ENCODE measurements at places on chromosomes 7 and 10. TPM values are rescaled to one million over a fixed set of nuclear protein-coding genes. Genes with fewer than 3 reads are reported as not detected.

- no peak for DNase-seq
Measured at GRCh38 chr7:78578686-78579085, 780.1 kb downstream of the PHTF2 start.

- DNase-seq = no peak
Measured at GRCh38 chr10:104325436-104326435, 12.5 kb downstream of the ITPRIP start.

DNA sequence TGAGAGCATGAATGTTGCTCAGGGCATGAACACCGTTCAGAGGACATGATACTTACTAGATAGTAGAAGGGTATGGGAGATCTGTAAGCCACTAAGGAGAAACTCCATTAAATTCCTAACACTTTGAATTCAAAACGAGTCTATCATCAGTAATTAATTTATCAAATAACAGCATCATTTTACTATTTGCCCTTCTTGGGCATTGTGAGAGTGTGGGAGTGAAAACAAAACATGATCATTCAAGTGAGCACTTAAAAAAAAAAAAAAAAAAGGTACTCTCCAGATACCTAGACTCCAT lies 20.5 kb upstream of the ASB15 start:
- DNase-seq = no peak

DNA sequence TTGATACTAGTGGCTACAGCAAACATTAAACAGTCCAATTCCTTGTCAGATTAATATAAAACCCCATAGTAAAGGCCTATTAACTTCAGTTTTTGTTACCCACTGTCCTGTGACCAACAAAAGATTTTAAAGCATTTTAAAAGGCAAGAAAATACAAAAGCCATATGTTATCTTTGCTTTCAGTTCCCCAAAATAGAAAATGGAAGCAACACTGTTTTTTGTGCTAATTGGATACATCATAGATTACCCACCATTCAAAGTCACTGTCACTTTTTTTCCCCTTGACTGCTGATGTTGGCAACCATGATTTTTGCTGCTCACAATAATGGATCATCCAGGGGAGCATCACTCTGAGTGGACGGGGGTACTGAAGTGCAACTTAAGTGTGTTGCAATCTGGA lies 52.4 kb upstream of the TMEM140 start:
- DNase-seq = no peak

- peak; percentile 72 for DNase-seq
Measured at GRCh38 chr7:116500078-116500853, 728 bp downstream of the CAV2 start.

Gene GIGYF1
- 47.1 TPM for total RNA-seq

DNA sequence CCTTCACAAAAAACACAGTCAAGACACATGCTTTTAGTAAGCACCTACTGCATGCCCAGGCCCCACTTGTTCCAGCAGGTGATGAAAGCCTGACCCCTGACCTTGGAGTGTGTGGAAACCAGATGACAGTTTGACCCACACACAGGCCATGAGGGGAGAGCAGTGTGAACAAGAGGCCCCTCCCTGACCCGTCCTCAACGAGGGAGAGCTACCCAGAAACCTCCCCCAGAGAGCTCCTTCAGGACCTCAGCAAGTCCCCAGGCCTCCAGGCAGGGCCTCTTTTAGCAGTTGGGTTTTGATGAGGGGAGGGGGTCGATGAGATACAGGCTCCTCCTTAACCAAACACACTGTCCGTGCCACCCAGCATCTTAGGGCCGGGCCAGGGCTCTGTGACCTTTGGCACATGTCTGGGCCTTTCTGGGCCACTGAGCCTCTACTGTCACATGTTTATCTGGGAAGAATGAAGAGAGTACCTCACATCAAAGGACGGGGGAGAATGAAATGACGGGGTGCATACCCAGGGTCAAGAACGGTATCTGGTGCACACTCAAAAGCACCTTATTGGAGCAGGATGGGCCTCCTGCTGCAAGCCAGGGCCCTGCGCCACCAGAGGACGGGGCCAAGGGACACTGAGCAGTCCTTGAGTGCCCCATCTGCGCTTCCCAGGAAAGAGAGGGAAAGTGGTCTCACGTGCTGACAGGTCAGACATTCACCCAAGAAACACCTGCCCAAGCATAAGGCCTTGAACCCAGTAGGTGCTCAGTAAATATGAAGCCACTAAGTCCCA lies 202.6 kb upstream of the ZMIZ1 start:
- DNase-seq = no peak

DNA sequence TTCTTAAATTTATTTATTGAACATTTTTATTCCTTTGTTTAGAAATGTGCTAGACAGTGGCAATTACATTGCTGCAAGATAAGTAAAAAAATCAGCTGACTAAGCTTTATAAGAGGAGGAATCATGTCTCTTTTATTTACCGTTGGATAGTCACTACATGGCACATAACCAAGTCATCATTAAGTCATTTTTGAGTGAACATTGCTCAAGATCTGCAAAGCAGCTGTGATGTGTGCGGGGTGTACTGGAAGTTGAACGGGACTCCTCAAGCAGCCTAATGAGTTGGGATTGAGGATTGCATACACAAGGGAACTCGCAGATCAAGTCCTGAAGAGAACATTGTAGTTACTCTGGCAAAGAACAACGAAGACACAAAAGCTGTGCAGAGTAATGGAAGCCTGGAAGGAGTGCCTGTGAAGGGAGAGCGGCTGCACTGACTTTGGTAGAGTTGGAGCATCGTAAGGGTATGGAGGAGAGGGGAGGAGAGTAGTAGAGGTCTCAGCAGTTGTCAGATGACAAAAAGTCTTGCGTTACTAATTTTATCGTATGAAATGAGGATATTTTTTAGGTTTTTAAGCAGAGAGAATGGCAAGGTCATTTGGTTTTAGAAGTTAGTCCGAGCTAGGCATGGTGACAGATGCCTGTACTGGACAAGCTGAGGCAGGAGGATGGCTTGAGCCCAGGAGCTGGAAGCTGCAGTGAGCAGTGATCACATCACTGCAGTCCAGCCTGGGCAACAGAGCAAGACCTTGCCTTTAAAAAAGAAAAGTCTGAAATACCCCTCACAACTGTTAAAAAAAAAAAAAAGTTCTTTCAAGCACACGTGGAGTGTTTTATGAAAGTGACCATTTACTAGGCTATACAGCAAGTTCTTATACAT lies 95.1 kb downstream of the BMPR1A start:
- no peak for DNase-seq

- DNase-seq = no peak
Measured at GRCh38 chr10:119849031-119849789, 23.4 kb downstream of the MCMBP start.

DNA sequence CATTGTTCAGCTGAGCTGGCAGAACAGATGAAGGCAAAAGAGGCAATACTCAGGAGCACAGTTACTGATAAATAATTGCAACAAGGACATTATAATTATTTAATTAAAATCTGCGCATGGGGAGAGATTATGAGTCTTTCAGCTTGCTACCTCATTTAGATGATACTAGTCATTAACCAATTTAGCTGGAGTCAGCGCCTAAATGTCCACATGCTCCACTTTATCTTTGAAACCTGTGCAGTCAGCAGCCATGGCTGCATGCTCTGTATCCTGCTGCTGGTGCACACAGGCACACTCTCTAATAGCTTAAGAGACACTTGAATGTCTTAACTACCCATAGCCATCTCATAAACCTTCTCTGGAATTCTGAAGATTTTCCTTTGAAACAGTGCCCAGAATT lies 196.8 kb downstream of the PPP1R3A start:
- no peak for DNase-seq

DNA sequence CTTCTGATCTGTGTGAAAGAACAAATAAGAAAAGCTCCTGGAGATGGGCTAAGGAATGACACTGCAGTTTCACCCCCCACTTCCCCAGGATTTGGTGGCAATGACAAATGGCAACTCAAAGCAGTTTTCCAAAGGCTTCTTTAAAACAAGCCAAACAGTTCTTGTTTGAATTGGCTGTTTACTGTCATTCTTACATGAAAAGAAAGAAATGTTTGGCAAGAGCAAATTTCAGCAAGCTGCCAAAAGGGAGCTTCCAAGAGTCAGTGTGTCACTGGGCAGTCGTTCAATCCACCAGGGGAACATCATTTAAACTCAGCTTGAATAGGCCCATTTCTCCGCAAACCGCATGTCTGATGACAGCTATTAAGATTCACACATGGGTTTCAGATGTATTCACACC lies 119.0 kb upstream of the RHOBTB1 start:
- no peak for DNase-seq

Gene NPFFR1
- total RNA-seq = not detected

DNA sequence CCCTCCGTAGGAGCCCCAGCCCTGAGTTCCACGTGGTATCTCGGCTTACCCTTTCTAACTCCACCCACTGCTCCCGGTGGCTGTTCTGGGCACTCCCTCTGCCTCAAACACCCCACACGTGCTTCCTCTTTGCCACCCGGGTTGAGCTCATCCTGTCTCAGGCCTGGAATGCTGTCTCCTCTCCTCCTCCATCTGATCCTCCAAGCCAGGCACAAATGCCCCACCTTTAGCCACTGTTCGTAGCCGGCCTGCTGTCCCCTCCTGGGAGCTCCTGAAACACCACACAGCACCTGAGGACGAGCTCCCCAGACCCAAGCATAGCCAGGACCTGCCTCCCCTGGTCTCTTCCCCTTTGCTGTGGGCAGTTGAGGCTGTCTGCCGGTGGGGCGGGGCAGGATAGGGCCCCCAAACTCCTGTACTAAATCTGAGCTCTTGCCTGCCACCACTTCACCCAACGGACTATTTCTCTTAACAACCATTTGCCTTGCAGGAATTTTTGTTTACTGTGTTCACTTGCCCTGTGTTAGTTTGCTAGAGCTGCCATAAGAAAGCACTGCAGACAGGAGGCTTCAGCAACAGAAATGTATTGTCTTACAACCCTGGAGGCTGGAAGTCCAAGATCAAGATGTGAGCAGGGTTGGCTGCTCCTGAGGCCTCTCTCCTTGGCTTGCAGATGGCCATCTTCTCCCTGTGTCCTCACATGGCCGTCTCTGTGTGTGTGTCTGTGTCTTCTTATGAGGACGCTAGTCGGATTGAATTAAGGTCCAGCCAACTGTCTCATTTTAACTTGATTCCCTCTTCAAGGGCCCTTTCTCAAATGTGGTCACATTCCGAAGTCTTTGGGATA lies 58.3 kb upstream of the SHH start:
- DNase-seq = peak; percentile 22

GRCh38 chr7:81138870-81139269 lies 220.0 kb upstream of the SEMA3C start:
- DNase-seq = no peak

- DNase-seq = no peak
Measured at GRCh38 chr7:122255454-122255853, 49.1 kb downstream of the FEZF1 start.

DNA sequence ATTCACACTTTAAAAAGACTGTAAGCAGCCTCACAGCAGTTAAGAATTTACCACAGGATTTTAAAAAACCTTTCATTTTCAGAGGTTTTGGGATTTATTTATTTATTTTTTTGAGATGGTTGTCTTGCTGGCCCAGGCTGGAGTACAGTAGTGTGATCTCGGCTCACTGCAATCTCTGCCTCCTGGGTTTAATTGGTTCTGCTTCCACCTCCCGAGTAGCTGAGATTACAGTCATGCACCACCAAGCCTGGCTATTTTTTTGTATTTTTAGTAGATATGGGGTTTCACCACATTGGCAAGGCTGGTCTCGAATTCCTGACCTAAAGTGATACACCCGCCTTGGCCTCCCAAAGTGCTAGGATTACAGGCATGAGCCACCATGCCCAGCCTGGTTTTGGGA lies 19.1 kb downstream of the MINDY4 start:
- no peak for DNase-seq

Gene OR2A7
- total RNA-seq = 0.54 TPM

DNA sequence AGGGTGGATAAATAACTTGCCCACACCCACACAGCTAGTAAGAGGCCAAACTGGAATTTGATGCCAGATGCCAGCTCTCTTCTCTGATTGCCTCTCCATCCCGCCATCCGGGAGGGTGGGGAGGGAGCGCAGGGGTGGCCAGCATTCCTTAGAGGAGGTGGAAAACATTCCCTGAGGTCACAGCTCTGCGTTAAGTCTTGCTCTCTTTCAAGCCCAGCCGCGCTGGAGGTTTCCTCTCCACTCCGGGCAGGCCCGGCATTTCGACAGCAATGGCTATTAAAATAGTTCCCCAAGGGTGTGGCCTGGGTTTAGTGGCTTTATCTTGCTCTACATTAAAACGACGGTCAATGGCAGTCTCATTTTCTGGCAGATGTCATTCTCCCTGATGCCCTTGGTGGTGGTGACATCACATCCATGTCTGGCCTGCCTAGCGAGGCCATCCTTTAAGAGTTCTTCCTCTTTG lies 16.1 kb upstream of the C10orf71 start:
- DNase-seq = no peak

GRCh38 chr10:108905171-108905570 lies 1018.1 kb downstream of the XPNPEP1 start:
- DNase-seq = no peak

DNA sequence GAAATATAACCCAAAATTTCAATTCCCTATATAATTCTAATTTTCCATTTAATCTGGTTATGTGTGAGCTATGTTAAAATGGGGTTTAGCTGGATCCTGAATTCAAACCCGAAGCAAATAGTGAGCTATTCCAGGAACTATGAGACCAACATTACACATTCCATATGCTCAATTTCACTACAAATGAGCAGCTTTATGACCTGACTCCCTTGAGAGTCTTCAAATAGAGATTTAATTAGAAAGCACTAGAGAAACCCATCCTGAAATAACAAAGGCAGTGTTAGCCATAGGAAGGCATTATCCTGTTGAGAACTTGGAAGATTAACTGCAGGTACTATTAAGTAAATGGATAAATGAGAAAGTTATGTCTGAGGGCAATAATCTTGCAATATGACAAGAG lies 890.0 kb downstream of the GRM8 start:
- DNase-seq = no peak

DNA sequence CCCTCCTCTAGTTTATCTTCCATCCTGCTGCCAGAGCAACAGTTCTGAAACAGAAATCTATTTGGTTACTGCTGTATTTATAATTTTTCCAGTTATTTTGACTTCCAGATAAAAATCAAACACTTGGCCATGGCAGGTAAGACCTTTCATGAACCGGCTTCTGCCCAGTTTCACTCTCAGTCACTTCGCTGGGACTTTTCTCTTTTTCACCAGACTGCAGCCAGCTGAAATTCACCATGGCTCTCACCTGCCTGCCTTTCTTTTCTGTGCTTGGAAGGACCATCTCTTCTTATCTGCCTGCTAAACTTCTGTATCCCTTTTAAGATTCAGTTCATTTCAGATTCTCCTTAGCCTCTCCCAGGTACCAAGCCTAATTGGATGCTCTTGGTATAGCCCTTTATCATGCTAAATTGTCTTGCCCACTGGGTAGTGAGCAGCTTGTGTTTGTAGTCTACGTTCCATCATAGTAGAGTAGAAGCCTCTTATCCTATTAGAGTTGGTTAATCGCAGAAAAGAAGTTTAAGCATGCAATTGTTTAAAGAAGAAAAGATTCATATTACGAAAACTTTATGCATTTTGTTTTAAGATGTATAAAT lies 71.7 kb downstream of the TAF3 start:
- no peak for DNase-seq

GRCh38 chr10:121415063-121415399 lies 183.2 kb downstream of the FGFR2 start:
- no peak for DNase-seq

GRCh38 chr7:45177801-45178200 lies 20.2 kb downstream of the RAMP3 start:
- no peak for DNase-seq

GRCh38 chr7:601595-602340 lies 82.1 kb upstream of the PDGFA start:
- peak; percentile 91 for DNase-seq

GRCh38 chr10:98458809-98459784 lies 12.4 kb upstream of the HPS1 start:
- no peak for DNase-seq

- no peak for DNase-seq
Measured at GRCh38 chr10:20608503-20608902, 288.6 kb downstream of the NEBL start.
